ENCODE measurements at places on chromosomes 7 and 10.

DNA sequence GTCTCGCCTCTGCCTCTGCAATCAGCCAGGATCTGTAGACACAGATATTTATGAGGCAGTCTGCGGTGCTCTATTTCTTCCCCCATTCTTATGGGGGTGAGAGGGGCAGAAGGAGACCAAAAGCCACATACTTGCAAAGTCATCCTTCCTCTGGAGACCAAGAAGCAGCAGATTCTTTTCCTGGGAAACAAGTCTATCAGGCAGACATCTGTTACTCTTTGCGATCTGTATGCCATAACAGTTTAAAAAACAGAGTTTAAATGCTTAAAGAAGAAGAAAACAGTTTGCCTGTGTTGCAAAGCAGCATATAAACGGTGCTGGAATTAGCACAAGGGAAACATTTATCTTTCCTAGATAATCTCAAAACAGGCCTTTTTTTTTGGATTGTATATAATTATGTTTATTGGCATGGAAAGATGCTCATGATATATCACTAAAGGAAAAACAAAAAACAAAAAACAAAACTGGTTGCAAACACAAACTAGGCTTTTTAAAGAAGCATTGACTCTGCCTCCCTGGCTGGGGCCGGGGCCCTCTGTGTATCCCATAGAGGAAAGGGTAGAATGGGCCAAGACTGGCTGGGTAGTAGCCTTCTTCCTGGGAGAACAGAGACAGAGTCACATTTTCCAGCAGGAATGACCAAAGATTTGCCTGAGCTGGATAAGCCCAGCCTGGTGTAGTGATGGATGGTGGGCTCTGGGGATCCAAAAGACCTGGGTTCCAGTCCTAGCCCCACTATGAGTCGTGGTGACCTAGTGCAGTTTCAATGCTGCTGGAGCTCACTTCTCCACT is 50.4 kb downstream of the RGS10 start:
- no peak for DNase-seq

DNA sequence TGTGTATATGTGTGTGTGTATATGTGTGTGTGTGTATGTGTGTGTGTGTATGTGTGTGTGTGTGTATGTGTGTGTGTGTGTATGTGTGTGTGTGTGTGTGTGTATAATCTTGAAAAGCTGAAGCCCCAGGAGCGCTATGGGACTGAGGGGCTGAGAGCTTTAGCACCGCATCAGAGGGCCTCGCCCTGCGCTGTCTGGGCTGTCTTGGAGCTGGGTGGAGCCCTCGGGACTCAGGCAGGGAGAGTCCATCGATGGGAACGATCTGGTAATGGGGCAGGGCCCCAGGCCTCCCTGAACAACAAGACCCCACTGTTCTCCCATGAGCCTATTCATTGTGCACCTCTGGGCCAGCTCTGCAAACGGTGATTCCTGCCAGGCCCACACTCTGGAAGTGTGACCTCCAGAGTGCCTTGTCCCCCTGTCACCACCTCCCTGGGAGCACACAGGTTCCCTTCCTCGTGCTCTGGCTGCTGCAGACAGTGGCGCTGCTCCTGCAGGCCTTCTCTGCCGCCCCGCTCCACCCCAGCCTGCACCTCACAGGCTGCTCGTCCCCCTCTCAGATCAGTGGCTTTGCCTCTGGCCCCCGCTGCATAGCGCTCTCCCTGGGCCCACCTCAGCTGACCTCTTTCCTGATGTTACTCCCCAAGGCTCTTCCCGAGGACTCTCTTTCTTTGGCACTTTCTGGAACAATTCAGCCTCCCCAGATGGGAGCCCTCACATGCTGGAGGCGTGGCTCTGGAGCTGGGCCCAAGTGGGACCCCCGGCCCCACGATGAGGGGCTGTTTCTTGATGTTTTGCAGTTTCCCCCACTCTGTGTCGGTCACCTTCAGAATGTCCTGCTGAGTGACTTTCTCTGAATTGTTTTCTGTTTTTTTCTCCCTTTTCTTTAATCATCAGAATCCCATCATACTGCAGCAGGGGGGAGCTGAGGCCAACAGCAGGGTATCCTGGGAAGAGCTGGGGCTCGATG is 542.2 kb upstream of the FOXK1 start:
- DNase-seq = no peak

DNA sequence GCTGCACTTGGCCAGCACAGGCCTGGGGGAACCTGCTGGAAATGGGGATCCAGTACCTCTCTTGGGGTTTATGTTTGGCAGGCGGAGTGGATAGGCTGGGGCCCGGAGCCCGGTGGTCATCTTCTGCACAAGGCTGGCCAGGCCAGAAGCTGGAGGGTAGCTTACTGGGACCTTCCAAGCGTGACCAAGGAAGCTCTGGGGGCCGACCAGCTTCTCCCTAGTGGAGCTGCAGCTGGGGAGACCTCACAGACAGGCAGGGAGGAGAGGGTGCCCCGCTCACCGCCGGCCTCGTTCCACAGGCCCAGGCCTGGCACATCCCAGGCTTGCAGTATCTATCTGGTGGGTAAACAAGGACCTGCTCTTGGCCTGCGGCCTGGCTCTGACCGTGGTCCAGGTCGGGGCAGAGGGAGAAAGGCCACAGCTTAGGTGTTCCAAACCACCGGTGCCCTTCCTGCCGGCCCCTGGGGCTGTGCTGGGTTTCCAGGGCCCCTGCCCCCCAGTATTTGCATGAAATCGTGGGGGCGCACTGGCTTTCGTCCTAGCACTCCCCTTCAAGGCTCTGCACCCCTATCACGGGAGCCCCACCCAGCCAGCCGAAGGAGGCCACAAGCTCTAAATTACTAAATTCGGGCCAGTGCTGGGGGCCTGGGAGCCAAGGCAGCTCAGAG is 1.5 kb upstream of the ELFN1 start:
- no peak for DNase-seq

DNA sequence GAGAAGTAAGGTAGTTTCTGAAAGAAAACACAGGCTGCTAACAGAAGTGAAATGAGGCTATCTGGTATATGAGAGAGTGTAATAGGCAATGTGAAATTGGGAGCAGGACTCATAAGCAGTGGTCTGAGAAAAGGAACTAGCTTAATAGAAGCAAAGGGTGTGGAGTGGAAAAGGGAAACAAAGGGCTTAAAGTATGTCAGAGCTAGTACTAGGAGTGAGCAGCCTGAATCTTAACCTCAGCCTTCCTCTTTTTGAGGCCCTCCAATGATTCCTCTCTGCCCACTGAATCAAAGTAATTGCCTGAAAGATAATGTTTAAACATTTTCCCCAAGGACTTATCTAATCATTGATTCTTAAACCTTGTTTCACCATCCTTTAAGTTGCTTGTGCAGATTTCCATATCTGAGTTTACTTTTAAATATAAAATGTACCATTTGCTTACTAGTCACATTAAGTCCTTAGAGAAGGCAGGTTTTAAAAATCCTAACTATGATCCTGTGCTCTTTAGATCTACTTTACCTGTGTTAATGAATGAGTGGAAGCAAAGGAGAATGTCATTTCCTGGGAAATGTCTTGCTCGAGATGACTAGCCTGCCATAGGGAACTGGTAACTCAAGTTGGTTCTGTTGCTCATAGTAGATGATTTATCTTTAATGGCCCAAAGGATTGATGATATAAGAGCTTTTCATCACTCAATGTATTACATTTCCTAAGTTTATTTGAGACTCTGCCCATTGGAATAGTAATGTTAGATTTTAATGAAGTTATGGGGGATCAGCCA is 155.0 kb downstream of the SKAP2 start:
- DNase-seq = no peak

GRCh38 chr10:127962205-127962604 is 55.3 kb downstream of the PTPRE start:
- DNase-seq = no peak

DNA sequence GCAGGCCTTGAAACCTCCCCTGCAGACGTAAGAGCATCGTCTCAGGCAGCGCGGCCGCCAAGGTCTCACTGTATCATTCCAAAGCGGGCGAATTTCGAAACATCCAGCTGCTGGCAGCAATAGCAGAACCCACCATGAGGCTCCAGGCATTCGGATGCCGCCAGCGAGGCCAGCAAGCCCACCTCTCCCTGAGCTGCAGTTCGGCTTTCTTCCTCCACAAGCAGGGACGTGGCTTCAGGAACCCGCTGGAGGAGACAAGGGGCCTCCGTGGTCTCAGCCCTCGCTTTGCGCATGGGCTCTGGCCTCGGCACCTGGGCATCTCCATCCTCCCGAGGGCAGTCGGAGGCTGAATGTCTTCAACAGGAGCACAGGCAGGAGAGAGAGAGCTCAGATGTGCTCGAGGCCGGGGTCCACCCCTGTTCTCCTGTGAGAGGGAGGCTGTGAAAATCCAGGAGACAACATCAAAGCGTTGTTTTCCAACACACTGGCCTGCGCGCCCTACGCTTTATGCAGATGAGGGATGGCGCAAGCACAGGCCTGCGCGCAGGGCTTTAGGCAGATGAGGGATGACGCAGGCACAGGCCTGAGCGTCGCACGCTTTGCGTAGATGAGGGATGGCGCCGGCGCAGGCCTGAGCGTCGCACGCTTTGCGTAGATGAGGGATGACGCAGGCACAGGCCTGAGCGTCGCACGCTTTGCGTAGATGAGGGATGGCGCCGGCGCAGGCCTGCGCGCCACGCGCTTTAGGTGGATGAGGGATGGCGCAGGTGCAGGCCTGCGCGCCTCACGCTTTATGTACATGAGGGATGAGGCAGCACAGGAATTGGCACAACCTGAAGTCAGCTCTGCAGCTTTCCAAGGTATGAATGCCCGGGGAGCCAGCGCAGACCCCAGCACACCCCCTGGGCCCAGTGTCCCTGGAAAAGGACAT is 103.2 kb downstream of the WDR37 start:
- DNase-seq = no peak

- DNase-seq = no peak
Measured at GRCh38 chr7:633381-634018, 93.0 kb upstream of the DNAAF5 start.

GRCh38 chr7:30352169-30352568 is 67.8 kb downstream of the ZNRF2 start:
- no peak for DNase-seq

DNA sequence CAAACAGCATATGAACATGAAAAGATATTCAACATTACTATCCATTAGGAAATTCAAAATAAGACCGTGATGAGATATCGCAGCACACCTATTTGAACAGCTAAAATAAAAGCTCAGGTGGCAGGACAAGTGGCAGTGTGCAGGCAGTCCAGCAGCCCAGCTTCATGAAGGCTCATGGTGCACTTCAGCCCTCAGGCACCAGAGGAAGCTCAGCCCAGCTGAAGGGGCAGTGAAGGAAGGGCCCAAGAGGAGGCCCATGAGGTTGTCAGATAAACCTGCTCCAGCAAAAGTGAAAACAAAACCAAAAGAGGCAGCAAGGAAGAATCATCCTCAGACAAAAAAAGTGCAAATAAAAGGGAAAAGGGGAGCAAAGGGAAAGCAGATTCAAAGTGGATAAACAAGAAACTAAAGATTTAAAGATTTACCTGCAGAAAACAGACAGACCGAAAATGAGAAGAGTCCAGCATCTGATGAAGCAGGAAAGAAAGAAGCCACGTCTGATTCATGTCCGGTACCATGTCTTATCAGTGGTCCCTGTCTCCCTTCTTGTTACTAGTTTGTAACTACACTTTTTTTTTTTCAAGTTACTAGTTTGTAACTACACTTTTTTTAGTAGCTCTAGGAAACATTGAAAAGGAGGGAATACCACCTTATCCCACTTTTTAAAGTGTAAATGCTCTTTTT is 15.0 kb upstream of the FAM24B start:
- no peak for DNase-seq

- DNase-seq = no peak
Measured at GRCh38 chr7:76267107-76267893, 35.2 kb upstream of the HSPB1 start.

GRCh38 chr7:106604303-106604924 is 56.5 kb downstream of the CCDC71L start:
- no peak for DNase-seq

- no peak for DNase-seq
Measured at GRCh38 chr10:86724445-86724844, 32.0 kb upstream of the BMPR1A start.

- DNase-seq = no peak
Measured at GRCh38 chr7:155643804-155644177, 670 bp upstream of the RBM33 start.

DNA sequence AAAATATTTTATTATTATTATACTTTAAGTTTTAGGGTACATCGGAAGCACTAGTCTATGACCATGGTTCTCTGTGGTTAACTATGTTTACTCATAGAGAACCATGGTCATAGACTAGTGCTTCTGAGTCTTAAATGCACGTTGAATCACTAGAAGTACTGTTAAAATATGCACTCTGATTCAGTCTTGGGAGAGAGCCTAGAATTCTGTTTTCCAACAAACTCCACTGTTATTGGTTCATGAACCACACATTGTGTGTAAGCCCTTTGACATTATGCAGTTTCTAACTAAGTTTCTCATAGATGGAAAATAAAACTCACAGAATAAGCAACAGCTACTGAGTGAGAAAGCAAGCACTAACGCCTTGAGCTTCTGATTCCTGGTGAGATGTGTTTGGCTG is 1120.6 kb downstream of the SORCS1 start:
- DNase-seq = no peak

- DNase-seq = no peak
Measured at GRCh38 chr10:97050956-97051496, 134.7 kb downstream of the SLIT1 start.

DNA sequence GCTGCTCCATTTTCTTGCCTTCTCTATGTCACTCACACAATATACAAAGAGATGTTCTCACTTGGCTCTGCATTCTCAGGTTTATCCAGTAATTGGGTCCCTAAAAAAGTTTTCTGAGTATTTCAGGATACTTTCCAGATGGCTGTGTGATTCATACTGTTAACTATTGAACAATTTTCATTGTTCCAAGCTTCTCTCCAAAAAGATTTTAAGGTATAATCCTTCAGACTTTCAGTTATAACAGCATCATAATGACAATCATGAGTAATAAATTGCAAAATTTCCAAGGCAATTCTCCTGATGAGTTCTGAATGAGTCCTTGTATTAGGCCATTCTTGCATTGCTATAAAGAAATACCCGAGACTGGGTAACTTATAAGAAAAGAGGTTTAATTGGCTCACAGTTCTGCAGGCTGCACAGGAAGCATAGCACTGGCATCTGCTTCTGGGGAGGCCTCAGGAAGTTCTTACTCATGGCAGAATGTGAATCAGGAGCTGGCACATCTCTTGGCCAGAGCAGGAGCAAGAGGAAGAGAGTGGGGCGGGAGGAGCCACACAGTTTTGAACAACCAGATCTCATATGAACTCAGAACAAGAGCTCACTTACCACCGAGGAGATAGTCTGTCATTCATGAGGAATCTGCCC is 148.1 kb downstream of the SLC16A9 start:
- DNase-seq = no peak

- no peak for DNase-seq
Measured at GRCh38 chr10:59106441-59106840, 70.0 kb upstream of the PHYHIPL start.

- DNase-seq = no peak
Measured at GRCh38 chr10:75764974-75765788, 333.8 kb downstream of the LRMDA start.

- no peak for DNase-seq
Measured at GRCh38 chr7:3835109-3835508, 534.1 kb downstream of the SDK1 start.

DNA sequence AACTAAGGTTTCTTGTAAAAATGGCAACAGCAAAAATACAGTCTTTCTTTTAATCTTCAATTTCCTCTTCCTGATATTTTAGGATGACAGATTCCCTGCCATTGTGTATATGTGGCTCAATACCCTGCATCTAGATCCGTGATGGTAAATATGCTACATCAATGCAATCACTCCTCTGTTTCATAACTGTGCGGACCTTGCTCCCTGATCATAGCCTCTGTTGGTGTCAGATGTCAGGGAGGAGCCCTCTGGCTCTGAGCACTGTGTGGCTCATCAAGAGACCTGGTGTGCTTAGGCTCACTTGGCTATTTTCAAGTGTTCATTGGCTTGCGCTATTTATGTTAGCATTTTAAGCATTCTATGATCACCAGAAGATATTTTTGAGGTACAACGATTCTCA is 33.0 kb upstream of the AGR3 start:
- no peak for DNase-seq
